ENCODE measurements at places on chromosomes 6 and 20.
A peak's percentile ranks its signal among the peaks of the same experiment; 100 is the strongest.

GRCh38 chr20:11401988-11402387, 515.7 kb upstream of the BTBD3 start:
- DNase-seq = no peak

GRCh38 chr6:132763269-132763668, 5.6 kb upstream of the VNN2 start:
- DNase-seq = peak; percentile 19

DNA sequence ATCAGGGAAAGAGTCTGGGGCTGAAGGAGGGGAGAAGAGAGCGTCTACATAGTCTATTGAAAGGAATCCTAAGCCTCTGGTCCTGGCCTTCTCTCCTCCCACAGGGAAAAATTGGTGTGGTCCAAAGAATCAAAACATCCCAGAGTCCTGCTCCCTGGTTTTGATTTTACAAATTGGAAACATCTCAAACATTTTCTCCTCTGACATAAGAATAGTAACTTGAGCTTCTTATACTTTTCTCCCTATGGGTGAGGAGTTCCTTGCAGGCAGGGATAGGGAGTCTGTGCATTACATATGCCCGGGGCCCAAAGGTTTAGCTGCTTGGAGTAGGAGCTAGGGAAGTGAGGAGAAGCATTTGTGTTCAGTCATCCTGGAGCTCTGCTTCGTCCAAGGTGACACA, 120.0 kb upstream of the GGTLC1 start:
- DNase-seq = no peak

DNA sequence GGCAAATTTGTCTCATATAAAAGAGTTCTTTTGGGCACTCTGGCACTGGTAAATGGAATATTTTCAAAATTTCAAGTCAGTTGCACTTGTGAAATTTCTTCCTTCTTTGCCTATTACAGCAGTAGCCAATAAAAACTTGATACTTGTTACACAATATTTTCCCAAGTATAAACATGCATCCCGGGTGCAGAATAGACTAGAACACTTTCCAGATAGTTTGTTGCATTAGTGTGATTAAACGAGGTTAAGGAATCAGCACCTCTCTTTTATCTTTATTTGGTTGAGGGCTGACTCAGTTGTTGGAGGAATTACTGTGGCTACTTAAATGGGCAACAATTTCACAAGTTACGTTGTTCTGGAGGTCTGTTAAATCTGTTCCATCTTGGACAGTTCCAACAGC, 467.5 kb downstream of the CDKAL1 start:
- DNase-seq = no peak

- DNase-seq = no peak
These were observed 20.9 kb downstream of the UTRN start for GRCh38 chr6:144305985-144306384.

GRCh38 chr20:50306478-50307423, 116.1 kb downstream of the CEBPB start:
- DNase-seq = no peak

DNA sequence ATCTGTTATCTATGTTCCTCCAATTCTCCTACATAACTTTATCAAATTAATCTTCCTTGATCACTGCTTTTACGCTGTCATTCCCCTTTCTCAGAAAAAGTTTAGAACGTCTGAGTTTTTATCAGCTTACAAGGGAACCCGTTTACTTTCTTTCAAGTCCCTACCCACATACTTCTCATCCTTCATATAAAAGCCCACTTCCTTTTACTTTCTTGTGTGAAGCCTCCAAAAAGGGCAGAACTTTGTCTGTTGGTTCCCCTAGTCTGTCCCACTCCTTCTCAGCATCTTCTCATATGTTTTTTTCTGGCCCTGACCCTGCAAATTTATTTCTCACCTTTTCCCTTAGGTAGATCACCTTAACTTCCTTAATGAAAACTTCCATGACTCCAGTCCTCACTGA, 106.1 kb downstream of the TFAP2B start:
- no peak for DNase-seq

DNA sequence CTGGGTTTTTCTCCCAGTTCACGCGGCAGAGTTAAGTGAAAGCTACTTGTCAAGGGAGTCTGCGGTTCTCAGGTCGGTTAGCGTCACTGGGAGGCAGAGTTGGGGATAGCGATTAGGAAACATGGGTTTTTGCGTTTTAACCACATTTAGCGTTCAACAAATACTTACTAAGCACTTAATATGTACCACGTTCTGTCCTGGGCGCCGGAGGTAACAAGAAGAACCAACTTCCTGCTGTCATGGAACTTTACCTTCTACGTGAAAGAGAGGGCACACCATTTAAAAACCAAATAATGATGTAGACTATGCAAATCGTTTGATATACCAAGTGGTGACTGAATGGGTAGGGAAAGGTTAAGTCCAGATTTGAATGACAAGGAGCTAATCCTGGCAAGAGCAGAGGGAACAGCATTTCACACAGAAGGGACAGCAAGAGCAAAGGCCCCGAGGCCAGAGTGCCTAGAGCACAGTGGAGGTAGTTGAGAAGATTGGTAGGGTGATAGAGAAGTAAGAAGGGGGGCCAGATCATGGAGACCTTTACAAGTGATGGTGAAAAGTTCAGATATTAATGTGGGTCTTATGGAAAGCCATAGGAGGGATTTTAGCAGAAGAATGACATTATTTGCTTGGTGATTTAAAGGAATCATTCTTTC, 744 bp downstream of the RIOK1 start:
- peak; percentile 17 for DNase-seq

DNA sequence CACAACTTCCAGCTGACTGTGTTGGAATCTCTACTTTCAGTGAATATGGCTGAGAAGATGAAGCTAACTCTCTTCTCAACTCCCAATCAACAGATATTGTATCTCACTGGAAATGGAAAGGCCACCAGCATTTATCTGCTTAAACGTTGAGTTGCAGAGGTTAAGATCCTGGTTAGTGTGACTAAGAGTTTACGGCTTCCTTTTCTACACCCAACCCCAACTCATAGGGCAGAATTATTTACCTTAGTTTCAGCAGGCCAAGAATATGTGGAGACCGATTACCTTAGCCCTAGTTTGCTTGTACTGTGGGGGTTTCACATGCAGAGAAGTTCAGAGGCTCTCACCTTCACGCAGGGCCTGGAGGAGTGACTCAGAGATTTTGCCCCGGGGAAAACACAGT, 1026.6 kb downstream of the EYS start:
- DNase-seq = no peak

- DNase-seq = no peak
These were observed 17.0 kb downstream of the HSPA1B start for GRCh38 chr6:31844507-31844906.

DNA sequence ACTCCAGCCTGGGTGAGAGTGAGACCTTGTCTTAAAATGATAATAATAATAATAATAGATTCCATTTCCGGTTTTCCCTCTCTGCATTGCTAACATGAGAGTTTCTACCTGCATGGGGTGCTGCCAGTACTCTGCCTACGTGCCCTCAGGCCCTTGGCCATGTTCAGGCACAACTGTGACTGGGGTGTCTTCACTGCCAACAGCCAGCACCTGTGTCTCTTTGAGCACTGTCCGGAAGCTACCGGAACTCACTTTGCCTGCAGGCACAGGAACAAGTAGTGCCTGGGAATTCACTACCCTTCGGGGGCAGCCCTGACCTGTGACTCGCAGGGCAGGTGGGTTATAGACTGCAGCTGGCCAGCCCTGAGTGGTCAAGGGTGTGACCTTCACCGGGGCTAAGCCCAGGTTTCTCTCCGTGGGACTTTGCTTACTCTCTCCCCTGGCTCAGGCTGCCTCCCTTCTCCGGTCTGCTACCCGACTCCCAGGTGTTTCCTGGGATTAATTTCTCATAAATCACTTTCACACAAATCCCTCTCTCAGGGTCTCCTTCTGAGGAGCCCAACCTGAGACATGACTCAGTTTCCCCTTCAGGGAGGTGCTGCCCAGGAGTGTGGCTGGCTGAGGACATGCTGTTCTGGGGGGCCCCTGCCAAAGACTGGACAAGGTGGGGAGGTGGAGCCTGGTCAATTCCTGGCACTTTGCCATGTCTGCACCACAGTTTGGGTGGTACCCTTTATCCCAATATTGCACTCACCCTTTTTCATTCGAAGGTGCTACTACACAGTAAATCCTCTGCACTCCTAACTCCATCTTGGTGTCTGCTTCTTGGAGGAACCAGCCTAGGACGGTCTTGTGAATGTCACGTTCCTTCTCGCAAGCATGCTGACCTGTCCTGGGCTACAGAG, 79.5 kb upstream of the RALGAPA2 start:
- peak; percentile 16 for DNase-seq

GRCh38 chr6:148367411-148368024, 24.9 kb downstream of the SASH1 start:
- no peak for DNase-seq

- DNase-seq = no peak
These were observed 10.8 kb downstream of the ACTR5 start for GRCh38 chr20:38759106-38759505.

DNA sequence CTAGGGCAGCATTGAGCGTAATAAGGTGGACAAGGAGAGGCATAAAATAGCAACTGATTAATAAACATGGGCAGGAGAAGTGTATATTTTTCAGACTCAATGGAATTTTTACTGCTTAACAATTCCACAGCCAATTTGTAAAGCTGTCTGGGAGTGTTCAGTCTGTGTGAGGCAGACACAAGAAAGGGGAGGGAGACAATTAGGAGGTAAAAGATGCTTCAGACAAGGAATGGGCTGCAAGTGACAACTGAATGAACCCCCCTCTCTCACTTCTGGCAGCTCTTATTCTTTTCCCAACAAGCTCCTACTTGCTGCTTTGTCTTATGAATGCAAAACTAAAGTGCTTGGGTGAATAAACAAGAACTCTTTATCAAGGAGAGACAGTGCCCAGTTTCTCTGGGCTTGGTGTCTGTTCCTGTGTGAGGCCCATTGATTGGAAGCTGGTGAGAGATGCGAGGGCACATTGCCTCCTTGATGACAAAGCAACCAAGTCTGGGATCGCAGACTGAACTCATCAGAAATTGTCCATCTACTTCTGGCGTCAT, 575.3 kb downstream of the RNF144B start:
- no peak for DNase-seq

DNA sequence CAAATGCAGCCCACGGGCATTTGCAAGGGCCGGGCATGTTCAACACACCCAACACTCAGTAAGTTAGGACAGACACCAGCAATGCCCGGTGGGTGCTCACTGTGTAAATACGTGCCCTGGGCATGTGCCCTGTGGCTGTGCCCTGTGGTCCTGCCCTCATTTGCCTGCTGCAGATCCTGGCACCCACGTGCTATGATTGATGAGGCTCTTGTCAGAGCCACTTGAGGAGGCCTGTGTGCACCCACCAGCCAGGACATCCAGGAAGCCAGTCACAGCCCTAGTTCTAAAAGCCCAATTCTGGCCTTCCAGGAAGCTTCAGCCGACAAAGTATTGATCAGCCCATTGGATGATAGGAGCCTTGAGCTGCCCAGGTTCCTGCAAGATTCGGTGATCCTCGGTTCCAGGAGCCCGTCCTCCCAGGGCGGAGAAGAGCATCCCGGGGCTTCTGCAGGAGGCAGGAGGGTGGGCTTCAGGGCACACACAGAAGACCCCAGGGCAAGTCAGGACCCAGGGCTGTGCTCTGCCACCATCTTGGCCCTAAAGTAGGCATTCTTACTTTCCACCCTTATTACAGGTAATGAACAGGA, 223.9 kb downstream of the PREX1 start:
- no peak for DNase-seq

- no peak for DNase-seq
These were observed 32.4 kb downstream of the CBFA2T2 start for GRCh38 chr20:33522256-33522820.

DNA sequence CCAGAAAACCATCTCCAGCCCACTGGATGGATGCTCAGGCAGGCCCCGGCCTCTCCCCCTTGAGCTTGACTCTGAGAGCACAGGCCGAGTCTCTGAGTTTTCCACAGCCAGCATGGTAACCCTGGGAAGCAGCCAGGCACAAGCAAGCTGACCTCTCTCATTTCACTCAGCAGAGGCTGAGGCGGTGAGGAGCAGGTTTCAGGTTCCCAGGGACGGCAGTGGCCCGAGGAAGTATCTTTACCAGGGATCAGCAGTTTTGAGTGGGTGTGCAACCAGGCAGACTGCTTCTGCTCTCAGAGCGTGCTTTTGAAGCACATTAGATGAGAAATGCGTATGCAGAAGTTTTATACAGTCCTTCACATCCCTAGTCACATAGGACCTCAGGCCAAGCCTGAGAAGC, 12.6 kb downstream of the HCK start:
- DNase-seq = no peak

GRCh38 chr6:11791354-11792107, 12.9 kb upstream of the ADTRP start:
- no peak for DNase-seq

- no peak for DNase-seq
These were observed 1.7 kb upstream of the MYO6 start for GRCh38 chr6:75747152-75747992.
